ENCODE measurements at places on chromosomes 7 and 10.

DNA sequence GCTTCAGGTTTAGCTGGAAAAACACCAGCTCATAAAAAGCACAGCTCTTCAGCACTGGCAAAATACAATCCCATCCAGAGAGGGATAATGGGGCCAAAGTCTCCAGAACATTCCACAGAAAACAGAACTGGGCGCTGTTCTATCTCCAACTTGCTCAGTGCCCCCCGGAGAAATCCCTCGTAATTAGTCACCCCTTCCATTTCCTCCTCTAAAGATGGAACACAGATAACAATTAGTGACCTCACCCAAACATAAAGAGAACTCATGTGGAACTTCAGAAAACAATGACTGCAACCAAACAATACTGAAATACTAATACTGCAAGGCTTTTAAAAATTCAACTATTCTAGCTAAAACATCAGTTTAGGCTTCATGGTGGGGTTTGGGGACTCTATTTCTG, 46.3 kb downstream of the KIAA1549 start:
- DNase-seq = no peak

DNA sequence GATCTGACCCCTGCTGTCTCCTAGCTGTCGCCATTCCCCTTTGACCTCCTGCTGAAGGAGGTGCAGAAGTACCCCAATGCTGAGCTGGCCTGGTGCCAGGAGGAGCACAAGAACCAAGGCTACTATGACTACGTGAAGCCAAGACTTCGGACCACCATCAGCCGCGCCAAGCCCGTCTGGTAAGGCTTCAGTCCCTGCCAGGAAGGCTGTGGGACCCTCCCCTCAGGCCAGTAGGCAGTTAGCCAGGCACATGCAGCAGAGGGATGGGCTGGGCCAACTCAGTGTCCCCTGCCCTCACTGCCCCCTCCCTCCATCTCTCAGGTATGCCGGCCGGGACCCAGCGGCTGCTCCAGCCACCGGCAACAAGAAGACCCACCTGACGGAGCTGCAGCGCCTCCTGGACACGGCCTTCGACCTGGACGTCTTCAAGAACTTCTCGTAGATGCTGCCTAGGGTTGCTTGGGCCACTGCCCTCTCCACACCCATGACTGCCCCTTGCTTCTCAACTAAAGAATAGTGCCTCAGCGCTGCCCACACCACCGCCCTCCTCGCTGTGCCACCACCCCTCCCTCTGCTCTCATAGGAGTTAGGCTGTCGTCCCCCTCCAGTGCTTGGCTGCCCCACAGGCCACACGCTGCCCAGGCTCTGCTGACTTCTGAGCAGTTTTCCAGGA, 41.0 kb upstream of the ZMIZ2 start:
- DNase-seq = no peak

GRCh38 chr10:11473128-11473760, 138.2 kb downstream of the USP6NL start:
- no peak for DNase-seq

DNA sequence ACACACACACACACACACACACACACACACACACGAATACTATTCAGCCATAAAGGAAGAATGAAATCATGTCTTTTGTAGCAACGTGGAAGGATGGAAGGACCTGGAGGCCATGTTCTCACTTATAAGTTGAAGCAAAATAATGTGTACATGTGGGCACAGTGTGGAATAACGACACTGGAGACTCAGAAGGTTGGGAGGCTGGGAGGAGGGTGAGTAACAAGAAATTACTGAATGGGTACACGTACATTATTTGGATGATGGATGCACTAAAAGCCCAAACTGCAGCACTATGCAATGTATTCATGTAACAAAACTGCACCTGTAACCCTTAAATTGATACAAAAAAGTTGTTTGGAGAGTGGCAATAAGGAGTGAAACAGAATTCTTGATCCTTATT, 32.1 kb downstream of the KMT2C start:
- no peak for DNase-seq

DNA sequence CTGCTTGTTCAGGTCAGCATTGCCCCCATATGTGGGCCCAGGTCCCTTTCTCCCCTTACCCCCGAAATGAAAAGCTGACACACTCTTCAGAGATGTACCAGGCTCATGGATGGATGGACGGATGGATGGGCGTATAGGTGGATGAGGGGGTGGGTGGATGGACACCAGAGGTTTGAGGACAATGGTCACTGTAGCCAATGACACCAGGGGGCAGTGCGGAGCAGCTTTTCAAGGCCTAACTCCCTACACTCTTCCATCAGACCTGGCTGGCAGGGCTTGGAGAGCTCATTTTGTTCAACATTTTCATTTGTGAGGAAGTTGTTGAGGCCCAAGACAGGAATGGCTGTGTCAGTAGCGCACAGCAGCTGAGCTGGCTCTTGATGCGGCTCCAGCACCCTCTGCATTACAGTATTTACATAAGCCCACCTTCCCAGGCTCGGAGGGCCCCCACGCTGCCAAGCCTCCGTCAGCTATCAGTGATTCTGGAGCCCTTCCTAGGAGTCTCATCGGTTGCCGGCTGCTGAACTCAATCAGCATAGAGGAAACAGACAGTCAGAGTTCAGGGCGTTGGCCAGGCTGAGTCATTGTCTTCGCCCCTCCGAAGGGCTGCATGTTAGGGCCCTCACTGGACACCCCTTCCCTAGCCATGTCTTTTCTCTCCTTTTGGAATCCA, 11.6 kb upstream of the FFAR4 start:
- DNase-seq = peak; percentile 51
